ENCODE measurements at places on chromosomes 6 and 20.
A peak's percentile ranks its signal among the peaks of the same experiment; 100 is the strongest.

- no peak for DNase-seq
Measured at GRCh38 chr6:14271789-14272736, 154.5 kb downstream of the CD83 start.

- peak; percentile 42 for DNase-seq
Measured at GRCh38 chr20:49398401-49399144, 83.9 kb downstream of the KCNB1 start.

DNA sequence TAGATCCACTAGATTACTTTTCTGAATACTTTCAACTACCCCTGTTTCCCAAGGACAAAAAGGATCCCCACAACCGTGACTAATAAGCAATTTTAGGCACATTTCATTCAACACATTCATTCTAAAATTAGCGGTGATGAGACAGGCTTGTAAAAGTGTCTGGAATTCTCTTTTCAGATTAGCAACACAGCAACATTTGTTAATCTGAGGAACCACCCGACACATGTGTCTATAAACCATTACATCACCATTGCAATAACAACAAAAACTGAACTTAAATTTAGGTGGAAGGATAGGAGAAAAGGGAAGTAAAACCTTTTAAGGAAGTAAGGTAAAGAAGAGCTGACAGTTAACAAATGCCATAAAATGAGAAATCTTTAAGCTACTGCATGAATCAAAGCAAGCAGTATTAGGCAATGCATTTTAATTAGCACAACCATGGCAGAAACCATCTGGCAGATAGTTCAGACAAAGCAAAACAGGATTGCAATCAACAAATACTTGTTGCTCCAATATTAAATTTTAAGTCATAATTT, 49.1 kb downstream of the MAP3K7 start:
- no peak for DNase-seq

GRCh38 chr6:170043150-170043819, 247.6 kb downstream of the DLL1 start:
- peak; percentile 23 for DNase-seq

- no peak for DNase-seq
Measured at GRCh38 chr6:167127785-167128531, 5.1 kb downstream of the CCR6 start.

GRCh38 chr6:144667532-144668503, 382.7 kb downstream of the UTRN start:
- DNase-seq: no peak

GRCh38 chr20:63282946-63283345, 10.0 kb upstream of the COL20A1 start:
- DNase-seq: peak; percentile 85

DNA sequence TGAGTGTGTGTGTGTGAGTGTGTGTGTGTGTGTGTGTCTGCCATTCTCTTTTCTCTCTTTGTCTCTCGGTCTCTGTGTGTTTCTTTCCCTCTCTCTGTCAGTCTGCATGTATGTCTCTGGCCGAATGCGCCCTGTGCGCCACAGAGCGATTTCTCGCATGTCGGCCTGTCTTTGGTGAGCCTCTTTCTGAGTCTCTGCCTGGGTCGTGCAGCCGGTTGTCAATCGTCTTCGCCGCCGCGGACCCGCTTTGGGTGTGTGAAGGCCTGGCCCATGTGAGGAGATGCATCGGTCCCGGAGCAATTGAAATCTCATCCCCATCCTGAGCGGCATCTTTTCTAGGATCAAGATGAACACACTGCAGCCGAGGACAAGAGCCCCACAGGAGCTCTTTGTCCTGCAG, 1567.2 kb upstream of the DEFB115 start:
- peak; percentile 73 for DNase-seq

- DNase-seq: no peak
Measured at GRCh38 chr6:158715330-158716311, 65.8 kb downstream of the SYTL3 start.

GRCh38 chr6:16681260-16681873, 79.9 kb downstream of the ATXN1 start:
- peak; percentile 42 for DNase-seq

DNA sequence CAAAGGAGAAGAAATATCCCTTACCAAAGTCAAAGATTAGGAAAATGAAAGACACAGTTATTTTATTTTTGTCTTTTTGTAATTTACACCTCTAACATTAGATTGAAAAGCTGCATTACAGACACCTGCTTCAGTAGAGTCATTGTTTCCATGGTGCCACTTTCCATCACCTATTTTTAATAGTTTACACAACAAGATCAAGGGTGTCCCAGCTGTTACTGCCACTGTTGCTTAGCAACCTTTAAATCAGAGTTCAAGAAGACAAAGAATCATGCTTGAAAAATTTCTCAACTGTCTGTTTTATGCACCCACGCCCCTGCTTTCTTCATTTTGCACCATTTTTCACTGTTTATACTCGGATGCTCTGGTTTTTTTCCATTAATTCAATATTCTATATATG, 668.2 kb upstream of the GJE1 start:
- DNase-seq: no peak

DNA sequence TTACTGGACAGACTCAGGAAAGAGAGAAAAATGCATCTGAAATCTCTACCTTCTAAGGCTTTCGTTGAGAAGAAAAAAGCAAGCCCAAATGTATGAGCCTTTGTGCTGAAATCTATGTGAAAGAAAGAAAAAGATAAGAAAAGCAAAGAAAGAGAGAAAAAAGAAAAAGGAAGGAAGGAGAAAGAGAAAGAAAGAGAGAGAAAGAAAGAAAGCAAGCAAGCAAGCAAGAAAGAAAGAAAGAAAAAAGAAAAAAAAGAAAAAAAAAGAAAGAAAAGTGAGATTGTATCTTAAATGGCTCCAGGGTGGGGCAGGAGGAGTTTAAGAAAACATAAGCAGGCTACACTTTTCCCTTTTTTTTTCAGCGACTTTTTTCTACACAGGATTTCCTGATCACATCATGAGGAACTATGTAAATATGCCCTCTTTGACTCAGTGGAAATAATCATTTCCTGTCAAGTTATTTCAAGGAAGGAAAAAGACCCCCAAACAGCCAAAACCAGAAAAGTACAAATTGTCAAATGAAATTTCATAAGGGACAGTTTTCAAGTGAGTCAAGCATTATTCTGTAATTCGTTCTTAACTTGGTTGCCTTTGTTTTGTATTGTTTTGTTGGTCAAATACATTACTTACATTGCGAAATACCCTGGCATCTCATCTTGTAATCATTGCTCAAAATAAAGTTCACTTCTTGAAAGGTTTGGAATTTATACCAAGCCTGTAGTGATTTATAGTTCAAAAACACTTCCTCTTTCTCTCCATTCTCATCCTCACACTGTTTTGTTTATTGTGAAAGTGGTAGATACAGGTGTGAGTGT, 79.5 kb upstream of the RNF217 start:
- DNase-seq: no peak

DNA sequence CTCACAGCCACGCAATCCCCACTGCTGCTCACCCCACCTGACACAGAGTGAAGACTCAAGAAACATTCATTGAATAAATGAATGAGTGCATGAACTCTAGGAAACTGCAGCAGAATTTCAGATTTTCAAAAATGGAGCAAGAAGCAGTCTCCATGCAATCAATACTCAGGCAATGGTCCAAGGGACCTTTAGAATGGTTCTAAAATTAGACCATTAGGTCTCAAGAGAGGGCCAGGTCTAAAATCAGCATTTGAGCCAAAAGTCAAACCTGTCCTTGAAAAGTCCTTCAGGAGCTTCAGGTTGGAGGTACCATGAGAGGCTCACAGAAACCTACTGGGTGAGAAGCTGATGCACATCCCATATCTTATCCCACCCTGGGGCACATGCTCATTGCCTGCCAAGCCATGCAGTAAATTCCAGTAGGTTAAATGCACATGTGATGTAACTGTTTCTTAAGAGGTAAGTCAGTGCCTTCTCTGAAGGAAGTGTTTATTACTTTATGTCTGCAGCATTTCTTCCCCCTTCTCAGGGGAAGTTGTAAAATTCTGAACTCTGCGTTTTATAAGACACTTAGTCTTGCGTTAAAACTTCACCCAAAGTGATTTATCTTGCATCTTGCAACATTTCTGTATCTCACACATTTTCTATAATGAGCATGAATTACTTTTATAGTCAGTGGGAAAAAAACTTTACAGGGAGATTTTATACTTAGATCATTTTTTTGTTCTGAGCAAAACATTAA, 126.6 kb downstream of the ADAT2 start:
- DNase-seq: no peak

GRCh38 chr6:7150381-7151064, 42.8 kb downstream of the RREB1 start:
- DNase-seq: no peak

- no peak for DNase-seq
Measured at GRCh38 chr6:18680842-18681241, 293.7 kb downstream of the RNF144B start.

GRCh38 chr20:62607366-62608217, 34.7 kb upstream of the SLCO4A1 start:
- peak; percentile 81 for DNase-seq

DNA sequence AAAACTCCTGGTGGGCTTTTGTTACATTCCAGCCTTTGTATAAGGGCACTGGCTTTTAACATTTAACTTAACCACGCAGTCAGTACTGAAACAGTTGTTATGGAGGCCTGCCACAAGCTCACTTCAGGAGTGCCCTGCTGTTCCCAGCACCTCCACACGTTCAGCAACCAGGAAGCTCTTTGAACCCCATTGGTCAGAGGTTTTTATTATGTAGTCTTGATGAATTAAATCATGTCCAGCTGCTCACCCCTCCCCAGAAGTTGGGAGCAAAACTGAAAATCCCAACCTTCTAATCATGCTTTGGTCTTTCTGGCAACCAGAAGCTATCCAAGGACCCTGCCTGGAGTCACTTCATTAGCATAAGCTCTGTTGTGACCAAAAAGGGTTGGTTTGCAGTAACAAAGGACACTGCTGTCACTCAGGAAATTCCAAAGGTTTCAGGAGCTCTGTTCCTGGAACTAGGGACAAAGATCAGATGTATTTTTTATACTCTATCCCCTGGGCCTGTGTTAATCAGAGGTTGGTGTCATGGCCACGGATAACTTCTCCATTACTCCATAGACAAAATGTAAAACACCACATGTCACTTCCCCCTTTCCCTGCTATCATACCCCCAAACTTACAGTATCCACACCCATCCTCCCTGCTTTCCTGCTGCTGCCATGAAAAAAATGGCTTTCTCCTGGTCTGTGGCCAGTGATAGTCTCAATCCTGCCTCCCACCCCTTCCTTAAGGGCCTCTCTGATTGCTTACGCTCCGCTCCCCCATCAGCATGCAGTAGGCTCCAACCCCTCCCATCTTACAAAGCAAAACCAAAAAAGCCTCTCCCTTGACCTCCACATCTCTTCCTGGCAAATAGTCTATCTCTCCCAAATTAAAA, 3.1 kb downstream of the ARMC12 start:
- no peak for DNase-seq

GRCh38 chr6:125228981-125229479, 72.7 kb downstream of the HDDC2 start:
- no peak for DNase-seq

DNA sequence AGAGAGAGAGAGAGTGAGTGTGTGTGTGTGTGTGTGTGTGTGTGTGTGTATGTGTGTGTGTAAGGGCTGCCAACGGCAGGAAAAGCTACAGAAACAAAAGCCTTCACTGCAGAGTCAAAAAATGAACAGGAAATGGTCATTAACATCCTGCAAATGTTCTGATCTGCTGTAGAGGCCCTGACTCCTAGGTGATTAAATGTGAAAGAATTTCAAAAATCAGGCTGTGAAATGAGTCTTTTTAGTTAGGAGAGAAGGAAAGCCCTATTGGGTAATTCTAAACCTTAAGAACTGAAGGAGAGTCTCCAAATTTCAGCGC, 166.5 kb upstream of the MYLIP start:
- no peak for DNase-seq

DNA sequence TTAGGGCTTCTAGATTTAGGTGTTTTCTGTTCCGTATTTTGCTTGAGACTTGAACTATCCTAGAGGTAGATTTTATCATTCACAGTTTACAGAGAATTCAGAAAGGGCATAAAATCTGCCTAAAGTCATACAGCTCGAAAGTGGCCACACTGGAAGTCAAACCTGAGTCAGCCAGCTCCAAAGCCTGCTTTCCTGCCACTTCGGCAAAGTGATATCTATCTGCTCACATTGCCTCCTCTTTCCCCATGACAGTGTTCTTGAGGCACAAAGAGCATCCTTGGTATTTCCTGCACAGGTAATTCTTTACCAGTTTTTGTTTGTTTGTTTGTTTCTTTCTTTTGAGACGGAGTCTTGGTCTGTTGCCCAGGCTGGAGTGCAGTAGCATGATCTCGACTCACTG, 19.4 kb upstream of the SCUBE3 start:
- no peak for DNase-seq

DNA sequence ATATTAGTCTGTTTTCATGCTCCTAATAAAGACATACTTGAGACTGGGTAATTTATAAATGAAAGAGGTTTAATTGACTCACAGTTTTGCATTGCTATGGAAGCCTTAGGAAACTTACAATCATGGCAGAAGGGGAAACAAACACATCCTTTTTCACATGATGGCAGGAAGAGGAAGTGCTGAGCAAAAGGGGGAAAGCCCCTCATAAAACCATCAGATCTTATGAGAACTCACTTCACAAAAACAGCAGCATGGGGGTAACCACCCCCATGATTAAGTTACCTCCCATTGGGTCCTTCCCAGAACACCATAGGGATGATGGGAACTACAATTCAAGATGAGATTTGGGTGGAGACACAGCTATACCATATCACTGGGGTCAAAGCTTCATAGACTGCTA, 254.2 kb downstream of the ERMARD start:
- no peak for DNase-seq

- no peak for DNase-seq
Measured at GRCh38 chr6:14772188-14772587, 473.7 kb upstream of the JARID2 start.

GRCh38 chr6:149233056-149233715, 84.3 kb upstream of the TAB2 start:
- DNase-seq: no peak

GRCh38 chr6:152552616-152553209, 84.4 kb downstream of the SYNE1 start:
- no peak for DNase-seq

- DNase-seq: no peak
Measured at GRCh38 chr6:12309070-12309469, 18.9 kb downstream of the EDN1 start.

DNA sequence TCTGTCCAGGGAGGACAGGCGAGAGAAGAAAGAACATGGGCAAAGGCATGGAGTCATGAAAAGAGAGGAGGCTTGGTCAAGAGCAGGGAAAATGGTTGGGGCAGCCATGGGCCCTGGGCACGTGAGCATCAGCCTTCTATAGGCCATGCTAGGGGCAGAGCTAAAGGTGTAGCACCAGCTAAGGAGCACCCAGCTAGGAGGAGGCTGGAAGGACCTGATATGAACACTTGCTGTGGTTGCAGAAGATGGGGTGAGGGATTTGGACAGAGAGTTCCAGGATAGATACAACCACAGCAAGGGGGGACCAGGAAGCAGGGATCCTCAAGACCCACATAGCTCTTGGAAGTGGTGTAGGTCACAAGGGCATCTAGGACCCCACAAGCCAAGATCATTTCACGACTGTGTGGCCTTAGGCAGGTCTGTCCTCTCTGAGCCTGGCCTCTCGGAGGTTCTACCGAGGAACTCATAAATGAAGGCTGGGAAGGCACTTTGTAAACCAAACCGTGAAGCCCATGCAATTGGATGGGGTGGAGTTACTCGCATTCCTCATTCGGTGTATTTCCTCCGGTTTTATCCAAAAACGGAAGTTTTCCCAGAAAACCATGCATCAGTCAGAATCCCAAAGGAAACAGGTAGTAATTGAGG, 74.0 kb upstream of the TOP1 start:
- DNase-seq: peak; percentile 66

- DNase-seq: no peak
Measured at GRCh38 chr20:51600016-51600420, 57.5 kb upstream of the NFATC2 start.

- DNase-seq: no peak
Measured at GRCh38 chr20:21323640-21324039, 20.5 kb downstream of the XRN2 start.

- DNase-seq: no peak
Measured at GRCh38 chr6:27205375-27206278, 41.9 kb upstream of the PRSS16 start.
